AG08396 (cell line): ENCODE measurements at places on chromosomes 4 and X.

DNA sequence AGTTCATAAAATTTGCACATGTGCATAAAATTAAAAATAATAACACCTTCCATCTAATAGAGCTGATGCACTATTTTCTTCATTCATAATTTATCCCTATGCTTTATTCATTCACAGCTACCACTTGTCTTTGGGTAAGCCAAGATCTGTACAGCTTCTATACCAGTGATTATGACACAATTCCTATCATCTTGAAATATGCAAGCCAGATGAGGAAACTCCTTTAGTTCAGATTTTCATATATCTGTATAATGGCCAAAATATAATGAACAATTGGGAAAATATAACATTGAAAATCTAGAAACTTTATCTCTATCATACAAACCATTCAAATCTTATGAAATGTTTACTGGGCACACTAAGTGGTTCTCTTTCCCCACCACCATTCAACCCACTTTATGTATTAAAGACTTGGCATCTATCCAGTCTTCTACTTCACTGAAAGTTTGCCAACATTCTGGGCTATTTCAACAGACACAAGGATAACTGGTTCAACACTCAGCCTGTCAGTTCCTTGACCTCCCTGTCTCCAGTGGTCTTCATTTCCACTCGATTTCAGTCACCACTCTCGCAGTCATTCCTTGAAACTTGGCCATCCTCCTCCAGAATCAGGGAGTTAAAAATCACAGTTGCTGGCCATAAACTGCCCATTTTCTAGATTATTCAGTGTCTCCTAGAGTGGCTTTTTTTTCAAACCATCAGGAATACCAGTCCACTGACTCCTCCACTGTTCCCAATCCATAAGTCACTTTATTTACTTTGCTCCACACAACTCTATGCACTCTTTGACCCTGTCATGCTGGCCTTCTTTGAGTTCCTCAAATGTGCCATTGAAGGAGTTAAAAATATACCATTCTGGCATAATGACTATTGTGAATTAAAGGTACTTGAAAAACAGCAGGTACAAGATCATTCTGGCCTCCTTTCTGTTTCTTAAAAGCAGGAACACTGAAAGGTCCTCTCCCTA is 85.5 kb downstream of the CAMK2D start:
- no peak for DNase-seq

DNA sequence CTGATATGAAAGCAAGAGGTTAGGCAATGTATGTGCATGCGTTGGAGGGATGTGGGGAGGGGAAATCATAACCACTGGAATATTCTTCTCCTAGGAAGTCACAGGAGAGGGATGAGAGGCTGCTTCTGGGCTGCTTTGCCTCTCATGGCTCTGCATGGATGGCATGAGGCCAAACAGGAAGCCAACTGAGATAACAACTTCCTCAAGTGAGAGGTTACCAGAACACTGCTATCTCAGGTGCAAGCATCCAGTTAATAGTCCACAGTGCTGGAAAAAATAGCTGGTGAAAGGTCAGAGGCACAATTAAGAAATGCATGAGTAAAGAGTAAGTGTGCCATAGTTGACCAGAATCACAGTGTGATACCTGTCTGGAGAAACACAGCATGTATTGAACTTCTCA is 113.3 kb downstream of the ELOVL6 start:
- DNase-seq, result no peak

DNA sequence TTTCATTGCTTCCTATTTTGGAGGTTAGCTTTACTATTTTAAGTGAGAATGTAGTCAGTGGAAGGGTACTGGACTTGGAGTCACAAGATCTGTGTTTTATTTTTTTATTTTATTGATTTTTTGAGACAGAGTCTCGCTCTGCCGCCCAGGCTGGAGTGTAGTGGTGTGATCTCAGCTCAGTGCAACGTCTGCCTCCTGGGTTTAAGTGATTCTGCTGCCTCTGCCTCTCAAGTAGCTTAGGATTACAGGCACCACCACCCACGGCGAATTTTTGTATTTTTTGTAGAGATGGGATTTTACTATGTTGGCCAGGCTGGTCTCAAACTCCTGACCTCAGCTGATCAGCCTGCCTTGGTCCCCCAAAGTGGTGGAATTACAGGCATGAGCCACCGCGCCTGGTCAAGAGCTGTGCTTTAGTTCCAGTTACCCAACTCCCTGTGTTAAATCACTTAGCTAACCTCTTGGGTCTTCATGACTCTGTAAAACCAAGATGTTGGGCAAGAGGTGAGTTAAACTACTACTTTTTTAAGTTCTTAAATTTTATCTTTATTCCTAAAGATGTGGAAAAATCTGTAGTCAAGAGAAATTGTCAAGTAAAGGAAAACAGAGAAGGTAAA is 11.2 kb downstream of the USP9X start:
- DNase-seq, result no peak

DNA sequence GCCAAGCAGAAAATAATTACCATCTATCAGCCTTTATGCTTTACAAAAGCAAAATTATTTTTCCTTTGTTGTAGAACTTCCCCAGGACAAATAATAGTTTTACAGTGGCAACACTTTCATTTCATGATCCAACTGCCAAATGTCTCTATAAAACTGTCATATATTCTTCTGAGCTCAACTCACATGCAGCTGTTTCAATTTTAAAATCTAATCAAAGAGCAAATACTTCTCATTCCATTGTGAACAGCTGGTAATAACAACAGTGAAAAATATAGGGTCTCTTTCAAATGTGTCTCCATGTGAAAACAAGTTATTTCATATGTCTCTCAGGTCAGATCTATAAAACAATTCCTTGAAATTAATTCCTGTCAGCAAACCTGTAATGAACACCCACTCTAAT is 270.6 kb upstream of the SLC7A11 start:
- DNase-seq, result no peak

DNA sequence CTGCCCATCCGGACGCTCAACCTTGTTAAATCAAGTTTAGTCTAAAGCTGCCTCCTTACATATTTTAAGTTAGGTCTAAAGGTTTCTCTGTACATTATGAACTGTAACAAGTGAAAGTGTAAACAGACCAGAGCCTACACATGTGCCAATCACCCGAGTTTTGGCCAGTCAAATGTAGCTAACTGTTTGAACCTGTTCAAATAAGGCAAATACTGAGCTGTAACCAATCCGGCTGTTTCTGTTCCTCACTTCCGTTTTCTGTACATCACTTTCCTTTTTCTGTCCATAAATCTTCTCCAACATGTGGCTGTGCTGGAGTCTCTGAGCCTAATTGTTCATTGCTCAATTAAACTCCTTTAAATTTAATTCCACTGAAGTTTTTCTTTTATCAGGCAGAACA is 113.3 kb upstream of the SHISA3 start:
- DNase-seq, result no peak

- DNase-seq, result peak; percentile 4
Observed at GRCh38 chr4:2837110-2837903, 6.3 kb upstream of the ADD1 start.

DNA sequence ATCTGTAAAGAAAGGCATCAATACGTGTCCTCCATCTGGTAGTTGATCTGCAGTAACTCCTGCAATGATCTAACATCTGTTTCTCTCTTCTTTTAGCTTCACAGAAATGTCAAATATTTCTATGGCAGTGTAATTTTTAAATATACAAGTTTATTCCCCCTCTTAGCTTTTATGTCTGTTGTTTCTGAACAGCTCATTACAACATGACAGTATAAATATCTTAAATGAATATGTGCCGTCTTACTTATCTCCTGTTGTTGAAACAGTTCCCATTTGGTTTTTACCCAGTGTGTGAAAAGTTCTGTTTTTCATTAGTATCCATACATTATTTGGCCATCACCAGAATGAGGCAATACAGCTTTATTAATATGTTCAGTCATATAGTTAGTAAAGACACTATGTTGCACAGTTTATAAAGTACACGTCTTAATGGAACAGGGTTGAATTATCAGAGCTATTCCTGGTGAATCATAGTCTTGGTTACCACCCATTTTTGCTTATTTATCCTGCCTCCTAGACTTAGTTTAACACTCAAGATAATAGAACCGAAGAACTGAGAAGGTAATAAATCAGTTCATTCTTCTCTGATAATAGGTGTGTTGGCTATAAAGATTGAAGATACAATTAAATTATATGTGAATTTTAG is 321.6 kb downstream of the TENM3 start:
- DNase-seq, result no peak

DNA sequence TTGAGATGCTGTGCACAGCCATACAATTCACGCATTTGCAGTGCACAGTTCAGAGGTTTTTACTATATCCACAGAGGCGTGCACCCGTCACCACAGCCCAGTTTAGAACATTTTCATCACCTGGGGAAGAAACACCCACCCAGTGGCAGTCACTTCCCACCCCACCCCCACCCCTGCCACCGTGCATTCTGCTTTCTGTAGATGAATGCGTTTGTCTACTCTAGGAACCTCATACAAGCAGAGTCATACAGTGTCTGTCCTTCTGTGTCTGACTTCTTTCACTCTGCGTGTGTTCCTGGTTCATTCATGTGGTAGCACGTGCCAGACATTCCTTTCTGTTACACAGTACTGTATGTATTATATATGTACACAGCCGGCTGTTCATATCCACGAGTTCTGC is 122.8 kb downstream of the TBL1X start:
- no peak for DNase-seq

- peak; percentile 49 for DNase-seq
Observed at GRCh38 chr4:532588-533317, 33.7 kb downstream of the PIGG start.

DNA sequence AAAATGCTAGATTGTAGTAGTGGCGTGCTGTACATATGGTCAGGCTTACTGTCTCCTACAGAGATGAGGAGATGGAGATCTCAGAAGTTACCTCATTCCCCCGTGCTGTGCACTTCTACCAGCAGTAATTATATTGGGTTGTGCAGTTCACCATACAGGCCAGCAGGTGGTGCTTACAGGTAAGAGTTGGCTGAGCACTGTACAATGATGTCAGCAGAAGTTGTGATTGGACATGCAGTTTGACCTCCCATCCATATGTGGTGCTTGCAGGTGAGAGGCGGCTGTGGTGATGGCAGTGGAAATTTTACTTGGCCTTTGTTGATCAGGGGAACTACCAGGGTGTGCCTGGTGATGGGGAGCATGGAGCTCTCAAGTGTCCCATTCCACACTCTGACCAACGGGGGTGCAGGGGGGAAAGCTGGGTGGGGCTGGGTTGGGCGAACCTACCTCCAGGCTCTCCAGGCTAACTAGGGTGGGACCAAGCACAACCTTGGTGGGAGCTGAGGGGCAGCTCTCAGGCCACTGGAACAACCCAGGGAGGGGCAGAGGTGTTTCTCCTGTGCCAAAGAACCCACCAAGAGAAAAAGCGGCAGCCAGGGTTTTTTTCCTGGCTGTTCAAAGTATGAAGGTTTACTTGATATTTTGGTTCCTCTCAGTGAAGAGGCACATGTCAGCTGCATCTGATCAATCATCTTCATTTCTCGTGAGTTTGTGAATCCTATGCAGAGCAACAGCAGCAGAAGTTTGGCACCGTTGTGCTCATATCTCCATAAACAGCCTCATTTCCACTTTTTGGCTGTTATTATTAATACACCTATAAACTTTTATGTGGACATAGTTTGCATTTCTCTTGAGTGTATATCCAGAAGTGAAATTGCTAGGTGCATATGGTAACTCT is 73.8 kb upstream of the FREM3 start:
- DNase-seq, result peak; percentile 34

- DNase-seq, result no peak
Observed at GRCh38 chr4:4539481-4539880, 2.4 kb downstream of the STX18 start.

DNA sequence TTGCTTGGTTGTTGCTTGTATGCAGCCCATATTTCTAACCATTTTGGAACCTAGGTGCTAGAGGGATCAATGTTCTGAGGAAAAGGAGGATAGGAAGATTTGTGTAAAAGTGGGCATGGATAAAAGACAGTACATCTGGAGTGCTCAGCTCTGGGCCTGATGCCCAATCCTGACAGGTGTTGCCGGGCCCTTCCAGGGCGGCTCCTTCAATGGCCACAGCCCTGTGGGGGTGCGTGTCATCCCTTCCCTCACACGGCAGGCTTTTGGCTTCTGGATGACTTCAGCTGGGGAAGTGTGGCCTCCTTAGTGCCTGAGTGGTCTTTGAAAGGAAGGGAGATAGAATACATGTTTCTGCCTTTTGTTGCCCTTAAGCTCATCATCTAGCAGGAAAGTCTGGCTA is 47.2 kb downstream of the NELFA start:
- no peak for DNase-seq

DNA sequence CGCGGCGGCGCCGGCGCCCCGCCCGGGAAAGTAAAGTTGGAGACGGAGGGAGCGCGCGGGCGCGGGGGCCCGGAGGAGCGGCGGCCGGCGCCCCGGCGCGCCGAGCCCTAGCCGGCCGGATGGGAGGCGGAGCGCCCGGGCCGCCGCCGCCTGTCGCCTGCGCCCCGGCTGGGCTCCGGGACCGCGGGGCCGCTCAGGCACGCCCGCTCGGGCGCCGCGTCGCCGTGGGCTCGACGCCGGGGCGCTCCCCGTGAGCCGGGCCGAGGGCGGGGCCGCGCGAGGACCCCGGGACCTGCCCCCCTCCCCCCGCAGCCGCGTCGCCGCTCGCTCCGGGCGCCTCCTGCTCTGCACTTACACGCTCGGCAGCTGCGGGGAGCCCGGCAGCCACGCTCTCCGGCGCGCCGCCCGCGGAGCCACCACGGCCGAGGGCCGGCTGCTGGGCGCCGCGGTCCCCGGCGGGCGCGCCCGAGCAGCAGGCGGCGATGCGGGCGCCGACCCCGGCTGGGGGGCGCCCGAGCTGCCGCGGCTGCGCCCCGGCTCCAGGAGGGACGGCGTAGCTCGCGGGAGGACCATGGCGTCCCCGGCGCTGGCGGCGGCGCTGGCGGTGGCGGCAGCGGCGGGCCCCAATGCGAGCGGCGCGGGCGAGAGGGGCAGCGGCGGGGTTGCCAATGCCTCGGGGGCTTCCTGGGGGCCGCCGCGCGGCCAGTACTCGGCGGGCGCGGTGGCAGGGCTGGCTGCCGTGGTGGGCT is at the start of gene ADRA2C:
TSS of gene ADRA2C (plus strand) at position 350 of the 749 bp plus-strand sequence. CDS start at position 572, 222 bp downstream.
- DNase-seq, result peak; percentile 77

- DNase-seq, result no peak
Observed at GRCh38 chr4:81652069-81652478, 180.4 kb upstream of the RASGEF1B start.

- DNase-seq, result no peak
Observed at GRCh38 chr4:42357325-42357724, 40.0 kb upstream of the SHISA3 start.

DNA sequence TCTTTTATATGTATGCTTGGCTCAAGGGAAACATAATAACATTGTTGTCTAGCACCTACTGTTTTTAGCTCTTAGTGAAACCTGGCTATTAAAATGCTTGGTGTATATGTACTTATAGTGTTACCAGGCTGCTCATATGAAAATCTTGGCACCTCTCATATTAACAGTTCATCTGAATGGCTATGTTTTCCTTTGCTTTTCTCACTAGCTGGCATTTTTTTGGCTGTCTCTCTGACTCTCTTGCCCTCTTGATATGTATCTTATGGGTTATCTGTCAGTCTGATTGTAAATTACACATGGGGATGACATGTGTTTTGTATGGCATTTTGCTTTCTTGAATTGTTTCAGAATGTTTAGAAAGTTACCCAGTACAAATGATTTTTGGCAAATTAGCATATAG is 158.0 kb downstream of the ARHGAP24 start:
- no peak for DNase-seq

GRCh38 chrX:53190363-53190960 is 34.5 kb downstream of the KDM5C start:
- no peak for DNase-seq
